ENCODE measurements at places on chromosomes 13 and 19.

DNA sequence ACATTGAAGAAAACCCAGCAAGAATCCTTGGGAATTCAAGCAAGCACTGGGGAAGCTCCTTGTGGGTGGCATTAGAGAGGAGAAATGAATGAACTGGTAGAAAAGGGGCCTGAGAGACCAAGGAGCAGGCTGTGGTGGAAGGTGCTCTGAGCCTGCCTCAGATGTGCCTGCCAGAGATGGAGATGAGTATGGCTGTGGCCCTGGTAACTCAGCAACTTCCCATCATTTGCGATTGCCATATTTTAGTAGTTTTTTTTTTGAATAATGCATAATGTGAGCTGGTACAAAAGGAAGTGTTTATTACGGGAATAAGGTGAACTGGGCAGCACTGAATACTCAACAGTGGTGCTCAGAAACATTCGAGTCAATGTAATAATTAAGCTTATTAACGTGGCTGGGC, 39.1 kb downstream of the ERICH6B start:
- no peak for DNase-seq

DNA sequence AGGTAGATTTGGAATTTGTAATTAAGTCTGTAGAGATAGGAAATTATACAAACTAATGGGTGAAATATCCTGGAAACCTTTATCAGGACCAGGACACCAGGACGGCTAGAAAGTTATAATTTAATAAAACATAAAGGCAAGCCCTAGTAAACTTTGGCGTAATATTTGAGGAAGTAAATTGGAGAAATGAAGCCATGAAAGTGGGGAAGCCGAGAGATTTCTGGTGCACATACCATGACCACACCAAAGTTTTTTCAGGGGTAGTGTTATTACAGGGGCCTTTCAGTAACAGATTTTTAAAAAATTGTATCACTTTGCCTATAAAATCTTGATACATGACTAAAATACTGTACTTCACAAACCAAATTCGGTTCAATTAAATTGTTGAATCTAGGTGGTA, 54.7 kb upstream of the URAD start:
- no peak for DNase-seq

DNA sequence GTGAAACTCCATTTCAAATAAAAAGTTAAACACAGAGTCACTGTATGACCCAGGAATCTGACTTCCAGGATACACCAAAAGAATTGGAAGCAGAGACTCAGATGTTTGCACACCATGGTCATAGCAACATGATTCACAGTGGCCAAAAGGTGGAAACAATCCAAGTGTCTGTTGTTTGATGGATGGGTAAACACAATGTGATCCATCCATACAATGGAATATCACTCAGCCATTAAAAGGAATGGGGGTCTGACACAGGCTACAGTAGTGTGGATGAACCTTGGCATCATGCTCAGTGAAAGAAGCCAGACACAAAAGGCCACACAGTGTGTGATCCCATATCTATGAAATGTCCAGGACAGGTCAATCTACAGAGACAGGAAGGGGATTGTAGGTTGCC, 174.3 kb downstream of the PTPRS start:
- DNase-seq: no peak

- DNase-seq: no peak
These were observed 47.4 kb downstream of the EFNB2 start for GRCh38 chr13:106488076-106488475.

GRCh38 chr19:7926021-7926726, at the start of gene CTXN1:
CTXN1 (minus strand) TSS chr19:7926135; CDS start chr19:7925538, 597 bp downstream.
- no peak for DNase-seq

DNA sequence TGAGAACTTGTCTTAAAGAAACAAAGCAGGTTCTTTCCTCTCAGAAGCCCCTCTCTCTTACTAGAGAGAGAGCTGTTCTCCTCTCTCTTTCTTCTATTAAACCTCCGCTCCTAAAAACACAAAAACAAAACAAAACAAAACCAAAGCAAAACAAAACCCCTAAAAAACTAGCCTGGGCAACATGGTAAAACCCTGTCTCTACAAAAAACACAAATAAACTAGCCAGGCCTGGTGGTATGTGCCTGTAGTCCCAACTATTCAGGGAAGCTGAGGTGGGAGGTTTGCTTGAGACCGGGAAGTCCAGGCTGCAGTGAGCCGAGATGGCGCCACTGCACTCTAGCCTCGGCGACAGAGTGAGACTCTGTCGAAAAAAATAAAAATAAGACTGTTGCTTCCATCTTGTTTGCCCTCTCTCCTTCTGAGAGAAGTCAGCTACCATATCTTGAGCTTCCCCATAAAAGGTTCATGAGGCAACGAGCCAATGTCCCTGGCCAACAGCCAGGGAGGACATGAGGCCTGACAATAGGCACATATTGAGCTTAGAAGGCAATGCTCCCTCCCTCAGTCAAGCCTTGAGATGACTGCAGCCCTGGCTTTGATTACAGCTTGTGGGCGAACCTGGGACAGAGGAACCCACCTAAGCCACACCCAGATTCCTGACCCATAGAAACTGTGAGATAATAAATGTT, 17.5 kb upstream of the FLT3 start:
- no peak for DNase-seq

- no peak for DNase-seq
These were observed 18.5 kb downstream of the RASL11A start for GRCh38 chr13:27289011-27289665.

GRCh38 chr19:7562646-7563393, 27.3 kb downstream of the PNPLA6 start:
- no peak for DNase-seq

GRCh38 chr19:17555929-17556813, 722 bp downstream of the COLGALT1 start:
- no peak for DNase-seq

DNA sequence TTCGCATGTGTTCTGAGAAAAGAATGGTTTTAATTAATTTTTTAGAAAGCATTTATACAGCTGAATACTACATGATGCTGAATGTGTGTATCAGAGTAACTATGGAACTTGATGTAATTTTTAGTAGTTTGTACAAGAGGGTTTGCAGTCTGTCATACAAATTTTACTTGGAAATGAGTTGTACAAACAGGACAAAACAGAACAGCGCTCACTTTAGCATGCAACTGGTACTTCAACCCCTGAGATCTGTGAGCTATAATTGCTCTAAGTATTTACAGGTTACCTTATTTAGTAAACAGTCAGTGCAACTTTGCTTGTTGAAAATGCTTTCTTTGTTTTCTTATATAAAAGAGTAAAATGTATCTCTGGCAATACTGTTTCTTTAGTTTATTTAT, 706 bp downstream of the TNFRSF19 start:
- DNase-seq: no peak

DNA sequence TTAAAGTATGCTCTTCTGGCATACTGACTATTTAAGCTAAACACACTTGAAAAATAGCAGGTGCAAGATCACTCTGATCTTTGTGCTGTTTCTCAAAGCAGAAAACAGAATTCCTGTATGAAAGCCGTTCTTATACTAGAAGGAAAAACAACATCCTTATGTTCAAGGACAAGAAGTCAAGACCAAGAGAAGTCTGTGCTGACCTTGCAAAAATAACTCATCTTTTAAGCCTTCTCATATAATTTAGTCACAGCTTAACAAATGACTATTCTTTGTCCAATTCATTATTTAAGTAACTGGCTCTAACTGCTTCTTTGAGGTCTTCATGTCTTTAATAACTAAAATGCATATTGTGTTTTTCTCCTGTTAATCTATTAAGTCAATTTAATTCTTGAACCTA, 2750.2 kb upstream of the PCDH20 start:
- DNase-seq: no peak

GRCh38 chr13:78881751-78882150, 222.8 kb upstream of the OBI1 start:
- DNase-seq: no peak

GRCh38 chr13:51867062-51867461, 5.3 kb downstream of the CCDC70 start:
- no peak for DNase-seq

DNA sequence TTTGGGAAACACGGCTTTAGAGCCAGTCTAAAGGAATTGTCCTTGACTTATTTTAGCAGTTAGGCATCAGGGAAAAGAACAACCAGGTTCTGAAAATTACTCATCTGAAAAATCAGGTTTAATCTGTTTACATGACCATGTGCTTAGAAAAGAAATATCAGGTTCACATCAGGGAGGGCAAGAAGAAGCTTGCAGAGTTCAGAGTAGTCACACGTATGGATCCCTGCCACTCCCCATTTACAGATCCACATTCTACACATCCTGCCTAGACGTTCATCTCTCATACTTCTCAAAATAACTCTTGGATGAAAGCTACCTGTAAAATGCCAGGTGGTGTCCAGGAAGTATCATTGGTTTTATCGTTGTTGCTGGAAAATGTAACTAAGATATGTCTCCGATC, 14.0 kb upstream of the PHF11 start:
- no peak for DNase-seq

DNA sequence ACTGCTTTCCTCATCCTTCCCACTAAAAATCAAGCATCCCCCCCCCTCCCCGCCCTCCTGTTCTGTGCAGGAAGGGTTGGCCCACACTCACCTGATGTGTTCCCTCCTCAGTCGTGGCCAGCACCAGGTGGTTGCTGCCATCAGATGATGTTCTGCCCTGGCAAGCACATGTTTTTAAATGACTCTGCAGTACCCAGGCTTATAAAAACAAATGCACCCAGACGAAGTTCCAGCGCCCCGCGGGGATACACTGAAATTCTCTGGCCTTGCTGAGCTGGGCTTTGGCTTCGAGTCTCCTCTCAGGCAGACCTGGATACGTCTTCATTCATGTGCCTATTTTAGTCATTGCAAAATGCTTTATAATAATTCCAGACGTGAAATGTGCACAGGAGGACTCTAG, 316.3 kb downstream of the DLEU7 start:
- DNase-seq: no peak

GRCh38 chr19:11942843-11943108, 17.9 kb downstream of the ZNF700 start:
- no peak for DNase-seq

DNA sequence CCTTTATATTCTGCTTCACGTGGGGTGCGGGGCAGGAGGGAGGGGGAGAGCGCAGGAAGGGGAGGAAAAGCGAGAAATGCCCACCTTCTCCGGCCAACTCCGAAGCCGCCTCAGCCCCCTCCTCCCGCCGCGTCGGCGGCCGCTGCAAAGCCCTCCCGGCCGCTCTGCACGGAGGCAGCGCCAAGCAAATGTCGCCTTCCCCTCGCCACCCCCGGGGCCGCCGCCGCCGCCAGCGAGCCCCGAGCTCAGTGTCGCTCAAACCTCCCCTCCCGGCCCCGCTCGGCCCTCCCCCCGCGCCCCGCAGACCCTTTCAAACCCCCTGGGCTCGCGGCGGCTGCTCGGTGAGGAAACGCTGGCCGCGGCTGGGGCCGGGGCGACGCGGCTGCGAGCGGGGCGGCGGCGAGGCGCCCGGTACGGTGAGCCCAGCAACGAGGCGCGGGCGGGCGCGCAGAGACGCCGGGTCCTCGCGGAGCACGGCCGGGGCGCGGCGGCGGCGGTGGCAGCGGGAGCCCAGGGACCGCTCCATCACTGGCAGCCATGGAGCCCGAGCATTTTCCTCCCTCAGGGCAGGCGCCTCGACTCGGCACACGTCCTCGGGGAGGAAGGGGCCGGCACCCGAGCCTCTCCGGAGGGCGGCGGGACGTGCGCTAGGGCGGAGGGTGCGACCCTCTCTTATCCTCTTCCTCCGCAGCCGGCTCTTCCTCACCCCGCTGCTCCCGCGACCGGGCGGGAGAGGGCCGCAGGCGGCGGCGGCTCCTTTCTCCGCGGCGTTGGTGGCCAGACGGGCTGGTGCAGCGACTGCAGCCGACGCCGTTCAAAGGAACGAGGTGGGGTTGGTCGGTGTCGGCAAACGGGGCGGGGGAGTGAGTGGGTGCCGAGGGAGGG, 463 bp upstream of the TSC22D1 start:
- no peak for DNase-seq

DNA sequence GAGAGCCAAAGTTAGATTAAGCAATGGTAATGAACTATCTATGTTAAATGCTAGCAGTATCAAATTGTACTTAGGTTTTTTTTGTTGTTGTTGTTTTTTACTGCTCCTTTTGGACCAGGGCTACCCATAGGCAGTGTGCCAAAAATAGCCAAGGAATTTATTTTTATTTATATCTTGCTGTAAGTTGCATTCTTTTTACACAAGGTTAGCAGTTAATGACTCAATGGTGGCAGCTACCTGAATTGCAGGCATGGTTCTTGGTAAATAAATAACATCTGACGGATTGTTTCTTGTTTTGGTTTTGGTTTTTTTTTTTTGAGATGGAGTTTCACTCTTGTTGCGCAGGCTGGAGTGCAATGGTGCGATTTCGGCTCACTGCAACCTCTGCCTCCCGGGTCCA, 194.8 kb upstream of the TSC22D1 start:
- DNase-seq: no peak

- no peak for DNase-seq
These were observed 26.3 kb upstream of the TNFSF11 start for GRCh38 chr13:42547612-42548011.

DNA sequence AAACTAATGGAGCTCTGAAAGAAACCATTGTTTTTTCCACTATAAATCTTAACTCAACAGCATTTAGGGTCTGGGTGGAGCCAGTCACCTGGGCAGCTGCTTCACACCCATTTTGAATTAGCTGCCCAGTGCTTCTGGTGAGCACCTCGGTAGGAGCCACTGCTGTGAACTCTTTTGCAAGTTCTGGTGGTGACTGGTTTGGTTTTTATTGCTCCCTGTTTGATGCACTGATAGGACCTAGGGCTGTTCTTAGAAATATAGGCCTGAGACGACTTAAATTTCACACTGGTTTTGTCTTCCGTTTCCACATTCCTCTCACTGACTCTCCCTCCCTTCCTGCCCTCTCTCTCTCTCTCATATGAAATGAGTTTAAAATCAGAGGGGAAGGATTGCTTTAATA, 103.9 kb downstream of the GGACT start:
- DNase-seq: no peak

DNA sequence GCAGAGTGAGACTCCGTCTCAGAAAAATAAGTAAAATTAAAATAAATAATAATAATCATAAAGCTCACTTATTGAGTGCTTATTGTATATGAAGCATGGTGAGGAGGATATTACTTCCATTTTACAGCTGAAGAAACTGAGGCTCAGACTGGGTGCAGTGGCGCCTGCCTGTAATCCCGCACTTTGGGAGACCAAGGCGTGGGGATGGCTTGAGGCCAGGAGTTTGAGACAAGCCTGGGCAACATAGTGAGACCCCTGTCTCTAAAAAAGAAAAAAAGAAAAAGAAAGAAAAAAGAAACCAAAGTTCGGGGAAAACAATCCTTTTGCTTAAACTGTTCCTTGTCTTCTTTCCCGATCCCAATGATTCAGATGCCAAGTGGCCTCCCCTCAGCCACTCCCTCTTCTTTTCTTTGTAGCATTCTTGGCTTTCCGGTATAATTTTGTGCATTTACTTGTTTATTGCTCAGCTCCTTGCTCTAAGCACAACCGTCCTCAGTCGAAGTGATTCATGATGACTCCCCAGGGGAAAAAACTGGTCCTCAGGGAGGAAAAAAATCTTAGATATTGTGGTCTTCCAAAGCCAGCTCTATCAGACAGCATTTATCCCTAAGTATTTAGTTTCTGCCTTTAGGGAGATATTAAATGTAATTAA, 965 bp upstream of the EIF3G start:
- no peak for DNase-seq
